ENCODE measurements at places on chromosomes 1 and 21.

DNA sequence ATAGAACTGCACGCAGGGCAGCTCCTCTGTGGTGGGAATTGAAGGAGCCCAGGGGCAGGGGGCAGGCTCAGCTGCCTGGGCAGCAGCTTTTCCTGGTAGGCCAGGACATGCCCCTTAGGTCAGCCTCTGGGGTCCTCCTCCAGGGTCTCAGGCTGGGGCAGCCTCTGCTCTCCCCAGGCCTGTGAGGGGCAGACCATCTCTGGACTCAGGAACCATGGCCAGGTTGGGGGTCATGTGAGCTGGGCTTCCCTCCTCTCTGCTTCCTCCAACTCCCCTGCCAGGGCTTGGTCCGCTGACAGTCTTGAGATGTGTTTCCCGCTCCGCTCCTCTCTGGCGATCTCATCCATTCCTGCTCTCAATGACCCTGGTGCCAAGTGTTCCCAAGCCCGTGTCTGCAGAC is 5.7 kb downstream of the C1orf210 start:
- no peak for DNase-seq

DNA sequence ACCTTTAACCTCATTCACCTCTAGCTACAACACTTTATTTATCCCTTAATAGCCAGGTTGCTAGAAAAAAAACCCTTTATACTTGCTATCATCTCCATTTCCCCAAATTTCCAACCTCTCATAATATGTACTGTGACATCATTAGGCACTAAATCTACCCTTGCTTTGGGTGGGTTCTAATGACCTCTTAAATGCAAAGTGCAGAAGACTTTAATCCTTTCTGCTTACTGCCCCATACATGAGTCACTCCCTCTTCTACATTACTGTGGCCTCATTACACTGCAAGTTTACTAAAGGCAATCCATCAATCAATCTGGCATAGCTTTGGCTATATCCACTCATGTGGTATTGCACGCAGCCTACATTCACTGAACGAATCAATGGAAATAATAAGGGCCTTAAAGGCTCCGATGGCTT is 353.3 kb downstream of the SMYD3 start:
- no peak for DNase-seq

GRCh38 chr21:45379171-45379900 is 25.6 kb upstream of the COL18A1 start:
- no peak for DNase-seq

DNA sequence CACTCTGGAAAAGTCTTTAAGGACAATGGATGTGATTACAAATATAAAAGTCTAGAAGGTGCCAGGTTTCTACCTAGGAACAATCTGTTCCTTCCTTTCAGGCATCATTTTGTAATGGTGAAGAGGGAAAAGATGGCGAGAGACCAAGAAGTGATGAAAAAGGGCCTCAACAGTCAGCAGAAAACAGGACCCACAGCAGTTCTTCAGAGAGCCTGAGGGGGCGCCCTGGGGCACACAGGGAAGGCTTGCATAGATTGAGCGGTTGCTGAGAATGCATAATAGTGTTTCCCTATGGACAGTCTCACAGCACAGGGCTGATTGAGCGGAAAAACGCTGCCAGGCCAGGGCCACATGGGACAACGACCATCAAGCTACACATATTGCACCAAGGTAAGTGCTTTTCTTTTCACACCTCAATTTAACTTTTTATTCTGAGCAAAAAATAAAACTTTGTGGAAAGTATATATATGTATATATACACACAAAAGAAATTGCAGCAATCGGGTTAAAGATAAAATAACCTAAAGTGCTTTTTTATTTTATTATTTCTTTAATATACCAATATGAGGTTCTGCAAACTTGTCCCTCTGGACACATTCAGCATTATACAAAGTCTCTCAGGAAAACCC is 3.1 kb upstream of the YRDC start:
- DNase-seq = peak; percentile 26

DNA sequence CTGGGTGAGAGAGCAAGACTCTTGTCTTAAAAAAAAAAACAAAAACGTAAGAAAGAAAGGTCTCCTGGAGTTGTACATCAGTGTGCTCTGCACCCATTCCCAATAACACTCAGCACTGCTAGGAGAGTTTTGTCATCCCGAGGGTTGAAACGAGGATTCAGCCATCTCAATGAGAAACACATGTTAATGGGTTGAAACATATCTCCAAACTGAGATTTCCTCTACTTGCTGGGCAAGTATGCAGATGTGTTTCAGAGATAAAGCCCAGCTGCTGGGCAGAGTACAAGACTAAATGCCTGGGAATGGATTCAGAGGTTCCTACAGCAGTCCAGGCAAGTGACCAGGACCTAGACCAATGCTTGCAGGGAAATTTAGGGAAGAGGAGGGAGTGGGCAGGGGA is 2.6 kb upstream of the MFN2 start:
- no peak for DNase-seq

DNA sequence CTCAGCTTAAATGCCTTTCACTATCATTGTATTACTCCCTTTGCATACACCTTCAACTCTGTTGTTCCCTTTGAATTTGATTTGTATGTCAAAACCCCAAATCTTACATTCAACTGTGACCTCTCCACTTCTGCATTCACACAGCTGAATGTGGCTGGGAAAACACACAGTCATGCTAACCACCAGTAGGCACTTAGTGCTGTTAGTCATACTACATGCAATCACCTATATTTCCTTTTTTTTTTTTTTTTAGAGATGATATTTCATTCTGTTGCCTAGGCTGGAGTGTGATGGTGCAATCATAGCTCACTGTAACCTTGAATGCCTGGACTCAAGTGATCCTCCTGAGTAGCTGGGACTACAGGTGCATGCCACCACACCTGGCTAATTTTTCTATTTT is 16.2 kb downstream of the BTBD8 start:
- DNase-seq = no peak

DNA sequence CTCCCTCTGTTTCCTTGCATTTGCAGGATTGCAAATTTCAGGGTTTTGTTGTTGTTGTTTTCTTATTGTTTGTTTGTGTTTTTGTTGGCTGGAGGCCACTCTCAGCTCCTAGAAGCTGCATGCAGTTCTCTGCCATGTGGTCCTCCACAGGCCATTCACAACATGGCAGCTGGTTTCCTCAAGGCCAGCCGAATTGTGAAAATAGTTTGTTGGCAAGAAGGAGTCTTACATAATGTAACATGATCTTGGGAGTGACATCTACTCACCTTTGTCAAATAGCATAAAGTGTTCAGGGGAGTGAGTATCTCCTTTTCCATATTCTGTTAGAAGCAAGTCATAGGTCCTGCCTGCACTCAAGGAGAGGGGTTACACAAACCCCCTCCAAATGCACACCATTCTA is 10.6 kb upstream of the UAP1 start:
- no peak for DNase-seq

- DNase-seq = no peak
Measured at GRCh38 chr1:9960706-9961562, 17.7 kb downstream of the NMNAT1 start.

GRCh38 chr1:24321697-24322469 is 2.7 kb downstream of the GRHL3 start:
- peak; percentile 29 for DNase-seq

DNA sequence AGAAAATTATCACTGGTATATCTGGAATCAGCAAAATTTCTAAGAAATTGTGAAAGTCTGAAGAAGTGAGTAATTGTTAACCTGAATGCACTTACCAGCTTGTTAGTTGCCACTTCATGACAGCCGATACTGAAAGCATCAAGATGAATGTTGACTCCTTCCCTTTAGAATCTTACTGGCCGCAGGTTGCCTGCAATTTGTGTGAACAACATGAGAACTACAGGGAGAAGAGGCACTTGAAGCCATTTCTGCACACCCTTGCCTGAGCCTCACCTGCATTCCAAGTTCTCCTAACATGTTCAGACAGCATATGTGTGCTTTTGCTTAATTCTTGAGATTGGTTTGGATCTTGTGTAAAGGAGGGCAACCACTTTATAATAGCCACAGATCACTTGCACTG is 59.2 kb upstream of the SSX2IP start:
- no peak for DNase-seq

DNA sequence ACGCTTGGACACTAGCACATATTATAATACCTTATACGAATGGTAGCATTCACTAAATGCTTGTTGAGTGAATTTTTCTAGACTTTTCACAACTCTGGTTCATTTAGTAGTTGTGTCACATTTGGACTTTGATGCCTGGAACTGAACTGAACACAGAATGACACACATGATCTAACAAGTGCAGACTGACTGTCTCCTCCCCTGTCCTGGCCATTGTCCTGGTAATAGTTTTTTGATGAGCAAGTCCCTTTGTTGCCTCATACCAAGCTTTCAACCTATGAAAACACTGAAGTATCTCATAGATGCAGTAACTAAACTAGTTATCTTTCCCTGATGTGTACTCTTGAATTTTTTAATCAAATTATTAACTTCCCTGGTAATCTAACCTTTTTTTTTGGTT is 66.4 kb downstream of the LRRC8D start:
- no peak for DNase-seq

GRCh38 chr1:44811234-44811633 is 2.9 kb downstream of the BTBD19 start:
- DNase-seq = no peak

- no peak for DNase-seq
Measured at GRCh38 chr1:12770620-12771019, 2.9 kb upstream of the PRAMEF12 start.

- no peak for DNase-seq
Measured at GRCh38 chr1:50921029-50921428, 39.0 kb downstream of the FAF1 start.

DNA sequence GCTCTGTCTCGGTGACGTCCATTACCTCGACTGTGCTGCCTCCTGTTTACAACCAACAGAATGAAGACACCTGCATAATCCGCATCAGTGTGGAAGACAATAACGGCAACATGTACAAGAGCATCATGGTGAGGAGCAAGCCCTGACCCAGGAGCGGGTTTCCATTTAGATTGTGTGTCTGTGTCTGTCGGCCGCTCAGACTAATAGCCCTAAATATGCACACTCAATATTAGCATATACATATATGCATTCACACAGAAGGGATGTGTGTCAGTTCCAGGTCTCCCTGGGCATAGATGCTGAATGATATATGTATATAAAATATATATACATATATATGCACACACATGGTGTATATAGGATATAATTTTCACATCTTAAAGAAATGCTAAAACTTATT is 111.7 kb downstream of the RGL1 start:
- DNase-seq = no peak

- DNase-seq = no peak
Measured at GRCh38 chr1:31102501-31102950, 37.0 kb upstream of the PUM1 start.

- DNase-seq = no peak
Measured at GRCh38 chr1:46830665-46831322, 31.9 kb downstream of the CYP4B1 start.

GRCh38 chr1:30718636-30719405 is 4.6 kb downstream of the MATN1 start:
- peak; percentile 79 for DNase-seq

- DNase-seq = no peak
Measured at GRCh38 chr1:180028864-180029263, 74.3 kb downstream of the CEP350 start.

- DNase-seq = no peak
Measured at GRCh38 chr21:30271611-30272010, 11.1 kb downstream of the KRTAP24-1 start.

DNA sequence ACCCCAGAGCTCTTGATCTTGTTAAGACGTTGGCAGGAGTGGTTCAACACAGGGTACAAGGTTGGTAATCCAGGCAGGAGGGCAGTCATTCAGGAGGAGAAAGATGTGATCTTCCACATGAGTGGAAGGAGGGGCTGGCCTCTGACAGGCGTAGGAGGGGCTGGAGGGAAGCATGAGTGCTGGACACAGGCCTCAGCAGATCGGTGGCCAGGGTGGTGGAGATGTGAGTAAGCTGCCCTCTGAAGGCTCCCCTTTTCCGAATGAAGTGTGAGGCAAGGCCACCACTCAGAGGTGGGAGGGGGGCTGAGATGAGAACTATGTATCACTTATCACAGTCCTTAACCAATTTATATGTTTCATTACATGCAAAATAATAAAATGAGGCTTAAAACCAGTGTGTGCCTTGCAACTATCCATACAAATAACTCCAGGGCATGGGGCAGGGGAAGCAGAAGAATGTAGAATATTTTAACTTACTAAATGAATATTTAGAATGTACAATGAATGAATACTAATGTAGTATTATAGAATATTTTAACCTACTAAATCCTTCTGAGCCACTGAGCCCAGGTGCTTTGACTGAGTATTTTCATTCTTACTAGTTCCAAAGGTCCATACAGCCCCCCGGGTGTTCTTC is 103.5 kb upstream of the TLR5 start:
- no peak for DNase-seq

GRCh38 chr1:222975472-222976122 is 160.8 kb downstream of the DISP1 start:
- DNase-seq = no peak

GRCh38 chr1:151539321-151540020 is 638 bp upstream of the TUFT1 start:
- no peak for DNase-seq

DNA sequence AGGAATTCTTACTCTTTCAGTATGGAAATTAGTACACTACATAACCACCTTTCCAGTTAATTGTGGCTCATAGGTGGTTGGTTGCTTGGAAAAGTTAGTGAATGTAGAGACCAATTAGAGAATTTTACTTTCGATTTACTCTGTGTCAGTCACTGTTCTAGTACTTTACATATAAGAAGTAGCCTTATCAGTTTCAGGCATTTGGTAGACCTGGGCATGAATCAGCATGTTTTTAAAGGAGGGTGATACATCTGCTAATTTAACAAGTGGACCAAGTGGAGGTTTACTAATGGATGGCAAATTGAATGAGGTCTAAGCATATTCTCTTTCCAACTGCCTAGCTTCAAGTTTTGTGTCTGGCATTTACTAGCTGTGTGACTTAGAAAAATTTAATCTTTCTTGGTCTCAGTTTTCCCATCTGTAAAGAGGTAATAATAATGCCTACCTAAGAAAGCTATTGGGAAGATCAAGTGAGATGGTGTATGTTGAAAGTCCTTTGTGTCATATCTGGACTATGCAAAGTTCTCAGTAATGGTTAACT is 1158.6 kb downstream of the PLA2G4A start:
- DNase-seq = no peak

DNA sequence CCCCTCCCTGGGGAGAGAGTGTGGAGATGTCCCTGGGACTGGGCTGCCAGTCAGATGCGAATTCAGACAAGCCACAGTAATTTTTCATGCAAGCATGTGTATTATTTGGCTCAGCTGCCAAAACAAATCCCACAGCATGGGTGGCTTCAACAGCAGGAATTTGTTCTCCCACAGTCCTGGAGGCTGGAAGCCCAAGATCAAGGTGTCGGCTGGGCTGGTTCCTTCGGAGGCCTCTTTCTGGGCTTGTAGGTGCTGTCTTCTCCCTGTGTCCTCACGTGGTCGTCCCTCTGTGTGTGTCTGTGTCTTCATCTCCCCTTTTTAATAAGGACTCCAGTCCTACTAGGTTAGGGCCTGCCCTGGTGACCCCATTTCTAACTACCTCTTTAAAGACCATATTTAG is 91.9 kb upstream of the ACTRT2 start:
- DNase-seq = no peak

DNA sequence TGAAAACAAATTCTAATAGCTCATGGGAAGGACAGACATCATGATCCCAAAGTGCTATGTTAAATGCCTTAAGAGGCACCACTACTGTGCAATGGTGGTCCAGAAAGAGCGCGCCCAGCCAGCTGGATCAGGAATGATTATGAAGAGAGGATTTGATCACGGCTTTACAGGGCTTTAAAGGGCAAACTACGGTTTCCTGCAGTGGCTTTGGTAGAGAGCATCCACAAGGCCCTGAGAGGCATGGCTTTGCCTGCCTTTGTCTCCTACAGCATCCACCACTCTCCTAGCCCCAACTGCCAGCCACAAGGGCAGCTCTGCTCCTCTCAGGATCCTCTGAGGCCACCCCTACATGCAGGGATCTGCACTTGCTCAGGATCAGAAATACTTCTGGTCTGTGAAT is 40.7 kb downstream of the ZNF281 start:
- no peak for DNase-seq
